HTR-8/SVneo (cell line): ENCODE measurements at places on chromosomes 5 and 9.

- no peak for DNase-seq
These were observed 587.3 kb downstream of the GABRG2 start for GRCh38 chr5:162654661-162655405.

- no peak for DNase-seq
These were observed 501.6 kb downstream of the CAAP1 start for GRCh38 chr9:26391036-26391435.

- no peak for DNase-seq
These were observed 122.8 kb downstream of the STARD4 start for GRCh38 chr5:111389390-111390082.

DNA sequence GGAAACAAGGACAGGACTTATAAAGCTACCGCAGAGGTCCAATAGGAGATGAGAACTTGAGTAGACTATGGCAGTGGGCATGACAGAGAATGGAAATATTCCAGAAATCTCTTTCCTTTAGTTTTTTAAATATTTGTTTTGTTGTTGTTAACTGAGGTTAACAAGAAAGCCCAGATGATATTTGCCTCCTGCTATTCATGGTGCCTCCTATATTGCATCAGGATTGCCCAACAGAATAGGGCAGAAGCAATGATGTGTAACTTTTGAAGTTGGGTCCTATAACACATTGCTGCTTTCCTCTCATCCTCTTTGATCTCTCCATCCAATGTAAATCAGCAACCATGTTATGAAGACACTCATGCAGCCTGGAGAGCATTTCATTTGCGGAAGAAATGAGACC lies 42.8 kb downstream of the PDE4D start:
- no peak for DNase-seq

DNA sequence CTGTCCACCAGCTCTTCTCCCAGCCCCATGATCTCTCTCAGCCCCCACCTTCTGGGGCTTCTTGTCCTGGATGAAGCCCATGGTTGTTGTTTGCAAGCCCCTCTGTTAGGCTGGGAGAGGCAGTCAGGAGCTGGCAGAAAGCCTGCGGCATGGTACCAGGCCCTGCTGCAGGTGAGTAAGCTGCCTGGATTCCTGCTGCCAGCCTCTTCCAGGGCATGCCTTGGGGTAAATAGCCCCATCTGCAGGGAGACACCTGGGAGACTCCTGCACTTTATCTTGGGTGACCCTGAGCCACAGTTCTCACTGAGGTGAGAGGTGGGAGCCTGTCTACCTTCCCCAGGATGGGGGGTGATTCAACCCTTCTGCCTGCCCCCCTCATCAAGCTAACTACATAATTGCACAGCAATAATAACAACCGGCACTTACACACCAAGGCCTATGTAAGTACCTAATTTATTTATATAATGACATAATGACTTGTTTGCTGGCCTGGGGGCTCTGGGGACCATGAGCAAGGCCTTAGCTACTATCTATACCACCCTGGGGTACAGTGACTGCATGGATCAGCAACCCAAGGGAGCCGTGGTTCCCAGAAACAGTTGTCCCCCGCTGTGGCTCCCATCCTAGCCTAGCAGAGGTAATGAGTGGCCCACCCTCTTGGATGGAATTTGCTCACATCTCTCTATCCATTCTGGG lies 116.0 kb downstream of the PSD2 start:
- DNase-seq: no peak

GRCh38 chr9:137742698-137743097 lies 123.9 kb downstream of the EHMT1 start:
- DNase-seq: no peak

DNA sequence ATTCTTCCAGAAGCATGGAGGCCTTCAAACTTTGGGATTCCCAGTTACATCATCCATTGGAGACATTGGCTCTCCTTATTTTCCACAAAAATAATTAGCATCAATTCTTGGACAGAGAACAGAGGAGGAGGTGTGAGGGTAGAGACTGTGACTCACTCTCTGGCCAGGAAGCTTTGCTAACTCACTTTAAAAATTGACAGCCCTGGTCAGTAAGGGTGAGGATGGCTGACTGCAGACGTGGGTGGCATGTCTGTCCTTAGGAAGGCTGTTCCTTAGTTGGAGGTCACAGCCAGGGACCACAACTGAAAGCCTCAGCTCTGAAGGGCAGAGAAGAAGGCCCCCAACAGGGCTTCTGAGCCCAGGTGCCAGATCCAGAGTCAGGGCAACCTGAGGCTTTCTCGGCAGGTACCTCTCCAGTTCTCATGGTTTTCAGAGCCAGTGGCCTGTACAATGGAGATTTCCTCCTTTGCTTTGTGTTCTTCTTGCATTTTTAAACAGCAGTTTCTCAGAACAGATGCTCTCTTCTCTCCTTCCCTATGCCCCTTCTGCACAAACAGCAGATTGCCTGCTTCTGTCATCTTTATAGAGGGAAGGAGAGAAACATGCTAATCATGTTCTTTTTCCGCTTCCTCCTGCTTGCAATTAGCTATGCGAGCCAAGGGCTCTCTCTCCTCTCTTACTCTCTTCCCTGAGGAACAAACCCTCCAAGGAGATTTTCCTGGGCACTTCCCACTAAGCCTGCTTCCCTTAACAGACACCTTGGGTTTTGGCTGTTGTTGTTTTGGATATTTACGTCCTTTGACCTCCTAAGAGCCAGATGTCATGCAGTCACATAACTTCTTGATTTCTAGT lies 92.5 kb upstream of the ZNF366 start:
- no peak for DNase-seq
